ENCODE measurements at places on chromosomes 1 and 21.

- no peak for DNase-seq
Observed at GRCh38 chr21:40291560-40291959, 424.3 kb downstream of the PCP4 start.

- DNase-seq = no peak
Observed at GRCh38 chr1:152143150-152143887, 15.7 kb downstream of the RPTN start.

- DNase-seq = no peak
Observed at GRCh38 chr1:167219194-167219593, 1.5 kb upstream of the POU2F1 start.

- DNase-seq = no peak
Observed at GRCh38 chr1:12338017-12338416, 108.2 kb downstream of the VPS13D start.

- DNase-seq = peak; percentile 28
Observed at GRCh38 chr1:27536767-27537166, 46.8 kb upstream of the WASF2 start.

- peak; percentile 56 for DNase-seq
Observed at GRCh38 chr1:108817016-108817415, 39.9 kb downstream of the AKNAD1 start.

GRCh38 chr1:216814576-216815259, 91.5 kb upstream of the ESRRG start:
- no peak for DNase-seq

DNA sequence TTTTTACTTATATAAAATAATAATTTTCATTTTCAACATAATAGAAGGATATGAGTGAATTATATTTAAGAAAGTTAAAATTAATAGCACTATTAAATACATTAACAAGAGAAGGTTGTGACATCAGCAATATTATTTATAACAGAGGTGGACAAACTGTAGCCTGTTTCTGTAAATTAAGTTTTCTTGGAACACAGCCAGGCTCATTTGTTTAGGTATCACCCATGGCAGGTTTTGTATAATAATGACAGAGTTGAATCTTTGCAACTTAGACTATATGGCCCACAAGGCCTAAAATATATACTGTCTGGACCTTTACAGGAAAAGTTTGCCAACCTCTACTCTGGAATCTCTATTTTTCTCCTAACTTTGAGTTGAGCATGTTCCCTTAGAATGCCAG, 42.8 kb upstream of the CACYBP start:
- DNase-seq = no peak

DNA sequence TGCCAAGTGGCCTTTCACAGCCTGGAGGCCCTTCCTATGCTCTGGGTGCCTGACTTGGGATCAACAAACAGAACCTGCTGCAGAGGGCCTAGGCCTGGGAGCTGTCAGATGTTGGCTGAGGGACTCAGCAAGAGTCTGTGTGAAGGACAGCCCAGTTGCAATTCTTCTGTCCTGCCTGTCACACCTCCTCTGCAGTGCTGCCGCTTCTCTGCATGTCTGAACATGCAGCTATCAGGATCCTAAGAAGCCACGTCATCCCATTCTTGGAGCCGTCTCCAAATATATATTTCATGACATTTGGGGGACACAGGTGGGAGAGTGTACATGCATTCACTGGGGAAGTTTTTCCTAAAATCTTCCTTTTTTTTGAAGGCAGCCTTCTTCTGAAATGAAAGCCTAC, 8.6 kb downstream of the FCAMR start:
- no peak for DNase-seq

GRCh38 chr1:178093494-178093950, 382 bp upstream of the RASAL2 start:
- DNase-seq = peak; percentile 94

DNA sequence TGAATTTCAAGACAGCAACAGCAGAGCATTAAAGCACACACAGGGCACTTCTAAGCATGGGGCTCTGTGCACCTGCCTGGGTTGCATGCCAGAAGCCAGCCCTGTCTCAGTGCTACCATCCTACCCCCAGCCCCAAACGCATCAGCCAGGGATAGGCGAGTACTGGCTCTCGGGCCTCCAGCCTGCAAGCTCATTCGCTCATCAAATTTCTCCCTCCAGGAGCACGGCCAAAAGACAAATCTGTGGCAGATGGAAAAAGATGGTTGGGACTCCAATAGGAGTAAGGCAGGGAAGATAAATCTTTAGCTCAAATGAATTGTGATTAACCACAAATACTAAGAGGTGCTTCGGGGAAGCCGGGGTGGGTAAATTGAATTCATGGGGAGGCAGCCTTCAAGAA, 189.6 kb downstream of the KAZN start:
- no peak for DNase-seq

DNA sequence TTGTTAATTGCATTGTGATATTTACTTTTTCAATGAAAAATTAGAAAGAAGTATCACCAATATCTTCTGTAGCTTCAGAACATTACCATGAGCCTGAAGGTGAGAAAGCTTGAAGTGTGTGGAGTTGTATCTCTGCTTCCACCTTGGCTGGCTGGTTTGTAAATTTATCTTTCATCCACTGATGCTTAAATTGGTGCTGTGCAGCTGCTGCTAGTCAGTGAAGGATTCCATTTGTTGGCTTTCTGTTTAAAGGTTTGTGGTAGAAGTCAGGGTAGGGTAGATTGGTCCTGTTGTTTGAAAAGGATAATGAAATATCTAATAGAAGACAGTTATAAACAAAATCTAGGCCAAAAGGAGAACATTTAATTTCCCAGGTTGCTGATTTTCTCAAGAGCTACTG, 105.7 kb downstream of the C1orf21 start:
- DNase-seq = no peak

DNA sequence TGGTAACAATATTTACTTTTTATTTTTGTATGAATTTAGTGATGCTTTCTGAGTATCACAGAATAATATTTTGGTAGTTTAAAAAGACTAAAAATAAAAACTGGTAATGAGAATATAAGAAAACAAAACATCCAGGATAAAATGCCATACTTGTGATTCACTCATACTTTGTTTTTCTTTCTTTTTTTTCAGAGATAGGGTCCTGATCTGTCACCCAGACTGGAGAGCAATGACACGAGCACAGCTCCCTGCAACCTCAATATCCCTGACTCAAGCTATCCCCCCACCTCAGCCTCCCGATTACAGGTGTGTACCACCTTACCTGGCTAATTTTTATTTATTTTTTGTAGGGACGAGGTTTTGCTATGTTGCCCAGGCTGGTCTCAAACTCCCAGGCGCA, 64.2 kb upstream of the ADAM30 start:
- DNase-seq = no peak

DNA sequence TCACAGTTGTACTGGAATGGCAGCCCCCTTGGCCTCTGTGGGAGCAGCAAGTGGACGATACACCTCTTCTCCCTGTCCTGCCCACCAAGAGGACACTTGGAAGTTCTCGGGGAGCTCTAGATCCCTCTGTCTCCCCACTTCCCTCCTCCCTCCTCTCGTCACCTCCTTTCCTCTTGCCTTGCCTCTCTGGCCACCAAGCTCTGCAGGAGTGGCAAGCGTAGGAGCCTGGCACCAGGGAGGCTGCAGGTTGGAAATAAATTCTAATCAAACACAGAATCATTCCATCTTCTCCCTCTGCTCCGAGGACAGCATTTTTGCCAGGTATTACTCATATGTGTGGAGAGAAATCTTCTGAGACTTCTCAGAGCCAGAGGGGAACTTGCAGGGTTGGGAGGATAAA, 20.8 kb downstream of the CAMK2N1 start:
- DNase-seq = no peak

GRCh38 chr21:41681348-41681801, 85.5 kb downstream of the RIPK4 start:
- DNase-seq = no peak

- DNase-seq = peak; percentile 39
Observed at GRCh38 chr1:148362626-148363438, 120.3 kb downstream of the PPIAL4G start.

DNA sequence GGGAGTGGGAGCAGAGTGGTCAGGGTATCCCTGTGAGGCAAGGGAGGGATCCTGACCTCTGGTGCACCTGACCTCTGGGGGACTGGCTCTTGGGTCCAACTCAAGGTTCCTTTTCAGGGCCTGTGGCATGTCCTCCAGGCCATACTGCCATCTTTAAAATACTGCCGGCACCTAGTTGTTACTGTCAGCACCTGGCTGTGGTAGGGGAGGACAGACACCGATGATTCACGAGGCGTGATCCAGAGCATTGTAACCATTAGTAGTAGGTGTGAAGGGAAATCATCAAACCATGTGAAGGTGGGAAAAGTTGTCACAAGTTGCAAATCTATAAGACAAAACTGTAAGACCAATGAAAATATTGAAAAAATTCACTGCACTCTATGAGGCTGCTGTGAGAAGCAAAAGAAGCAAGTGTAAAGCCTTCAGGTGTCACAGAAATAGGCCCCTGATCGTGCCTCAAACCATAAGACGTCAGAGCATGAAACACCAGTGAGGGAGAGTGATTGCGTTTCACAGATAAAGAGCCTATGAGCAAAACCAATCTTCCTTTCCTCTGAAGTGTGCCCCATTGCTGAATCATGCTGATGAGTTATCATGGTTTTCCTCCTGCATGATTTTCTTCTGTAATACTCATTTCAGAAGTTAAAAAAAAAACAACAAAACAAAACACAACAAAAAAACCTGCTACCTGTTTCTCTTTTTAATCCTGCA, 55.3 kb downstream of the CDC7 start:
- no peak for DNase-seq

DNA sequence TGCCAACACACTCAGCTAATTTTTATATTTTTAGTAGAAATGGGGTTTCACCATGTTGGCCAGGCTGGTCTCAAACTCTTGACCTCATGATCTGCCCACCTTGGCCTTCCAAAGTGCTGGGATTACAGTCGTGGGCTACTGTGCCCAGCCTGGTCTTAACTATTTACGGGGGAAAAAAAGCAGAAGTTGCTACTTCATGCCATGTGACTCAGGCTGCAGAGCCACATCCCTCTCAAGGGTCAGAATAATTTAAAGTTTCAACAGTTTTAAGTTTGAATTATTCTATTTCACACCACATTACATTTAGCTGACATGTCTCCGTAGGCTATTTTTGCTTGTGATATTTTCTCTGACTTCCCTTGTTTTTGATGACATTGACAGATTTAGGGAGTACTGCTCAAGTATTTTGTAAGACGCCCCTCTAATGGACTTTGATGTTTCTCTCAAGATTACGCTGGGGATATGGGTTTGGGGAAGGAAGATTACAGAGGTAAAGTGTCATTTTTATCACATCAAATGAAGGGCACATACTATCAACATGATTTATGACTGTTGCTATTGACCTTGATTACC, 14.6 kb upstream of the AGBL4 start:
- no peak for DNase-seq

- no peak for DNase-seq
Observed at GRCh38 chr1:20325844-20326420, 35.3 kb downstream of the VWA5B1 start.

DNA sequence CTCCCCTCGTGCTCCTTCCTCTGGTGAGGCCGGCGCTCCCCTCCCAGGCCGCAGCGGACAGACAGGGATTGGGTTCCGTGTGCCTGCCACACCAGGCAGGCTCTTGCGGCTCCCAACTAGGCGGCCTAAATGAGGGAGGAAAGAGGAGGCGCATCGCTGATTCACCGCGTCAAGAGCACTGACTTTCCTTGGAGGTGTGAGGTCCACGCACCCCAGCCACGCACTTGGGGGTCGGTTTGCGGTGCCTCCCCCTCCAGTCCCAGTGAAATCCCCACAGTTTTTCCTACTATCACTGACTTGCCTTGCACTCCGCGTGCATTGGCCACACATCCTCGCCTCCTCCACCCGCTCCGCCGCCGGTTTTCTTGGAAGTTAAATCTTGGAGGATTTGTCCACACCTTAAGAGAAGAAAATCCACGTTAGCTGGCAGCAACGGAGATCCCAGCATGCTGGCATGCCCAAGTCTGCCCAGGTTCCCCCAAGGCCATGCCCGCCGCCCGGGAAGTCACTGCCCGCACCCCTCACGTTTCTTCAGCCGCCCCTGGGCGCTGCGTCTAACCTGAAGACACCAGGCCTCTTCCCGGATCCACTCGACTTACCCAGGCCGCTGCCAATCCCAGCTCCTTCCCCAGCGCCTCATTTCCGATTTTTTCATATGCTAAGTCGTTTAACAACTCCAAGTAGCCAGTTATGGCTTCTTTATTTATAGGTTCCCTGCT, 1.1 kb upstream of the FOXD3 start:
- no peak for DNase-seq

DNA sequence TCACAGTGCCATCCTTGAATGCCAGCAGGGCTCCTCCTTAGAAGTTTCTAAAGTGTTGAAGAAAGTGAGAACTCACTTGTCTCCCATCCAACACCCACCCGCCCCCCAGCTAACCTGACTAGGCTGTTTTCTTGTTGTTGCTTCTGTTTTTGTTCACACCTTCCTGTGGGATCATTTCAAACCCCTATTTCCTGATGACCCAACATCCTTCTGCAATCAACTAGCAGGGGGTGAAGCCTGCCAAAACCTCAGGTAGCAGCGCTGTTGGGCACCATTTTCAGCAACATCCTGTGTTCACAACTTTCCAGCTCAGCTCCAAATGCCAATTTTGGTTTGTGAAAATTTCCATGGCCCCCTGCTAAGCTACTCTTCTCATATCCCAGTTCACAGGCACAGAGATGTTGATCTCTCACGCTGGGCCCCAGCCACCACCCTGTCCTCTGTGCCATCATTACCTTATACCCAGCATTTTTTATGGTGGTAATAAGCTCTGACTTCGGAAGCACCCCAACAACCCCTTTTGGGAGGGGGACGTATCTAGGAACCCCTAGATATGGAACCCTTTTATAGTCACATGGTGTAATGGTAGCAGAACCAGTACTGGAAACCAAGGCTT, 41.4 kb downstream of the CDC7 start:
- no peak for DNase-seq

DNA sequence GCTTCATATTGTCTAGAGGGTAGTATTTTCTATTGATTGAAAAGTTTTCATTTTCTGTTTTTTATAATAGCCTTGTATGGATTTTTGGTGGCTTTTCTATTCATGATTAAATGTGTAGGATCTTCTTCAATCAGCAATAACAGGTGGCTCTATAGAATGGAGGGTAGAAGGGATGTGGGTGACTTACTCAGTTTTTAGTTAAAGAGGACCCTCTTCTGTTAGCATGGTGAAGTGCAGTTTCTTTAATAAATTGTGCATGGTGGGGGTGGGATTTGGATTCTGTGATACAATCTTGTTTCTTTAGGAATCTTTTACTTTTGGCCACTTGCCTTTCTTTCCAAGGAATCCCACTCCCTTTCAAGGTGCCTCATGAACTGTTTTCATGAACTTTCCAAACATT, 64.7 kb downstream of the SLC35A3 start:
- no peak for DNase-seq

GRCh38 chr1:10736634-10737586, 59.5 kb downstream of the CASZ1 start:
- DNase-seq = peak; percentile 82

GRCh38 chr1:235074523-235075047, 54.1 kb downstream of the TOMM20 start:
- peak; percentile 27 for DNase-seq
